ENCODE measurements at places on chromosomes 11 and 22.

- DNase-seq, result no peak
Observed at GRCh38 chr22:46931414-46931813, 169.0 kb downstream of the TBC1D22A start.

- DNase-seq, result no peak
Observed at GRCh38 chr11:44359162-44359561, 49.2 kb upstream of the ALX4 start.

GRCh38 chr22:50621356-50621880 lies 6.5 kb downstream of the ARSA start:
- peak; percentile 77 for DNase-seq

- no peak for DNase-seq
Observed at GRCh38 chr22:25645266-25645665, 80.8 kb downstream of the GRK3 start.

GRCh38 chr22:44625981-44626687 lies 75.9 kb upstream of the PRR5 start:
- peak; percentile 88 for DNase-seq

DNA sequence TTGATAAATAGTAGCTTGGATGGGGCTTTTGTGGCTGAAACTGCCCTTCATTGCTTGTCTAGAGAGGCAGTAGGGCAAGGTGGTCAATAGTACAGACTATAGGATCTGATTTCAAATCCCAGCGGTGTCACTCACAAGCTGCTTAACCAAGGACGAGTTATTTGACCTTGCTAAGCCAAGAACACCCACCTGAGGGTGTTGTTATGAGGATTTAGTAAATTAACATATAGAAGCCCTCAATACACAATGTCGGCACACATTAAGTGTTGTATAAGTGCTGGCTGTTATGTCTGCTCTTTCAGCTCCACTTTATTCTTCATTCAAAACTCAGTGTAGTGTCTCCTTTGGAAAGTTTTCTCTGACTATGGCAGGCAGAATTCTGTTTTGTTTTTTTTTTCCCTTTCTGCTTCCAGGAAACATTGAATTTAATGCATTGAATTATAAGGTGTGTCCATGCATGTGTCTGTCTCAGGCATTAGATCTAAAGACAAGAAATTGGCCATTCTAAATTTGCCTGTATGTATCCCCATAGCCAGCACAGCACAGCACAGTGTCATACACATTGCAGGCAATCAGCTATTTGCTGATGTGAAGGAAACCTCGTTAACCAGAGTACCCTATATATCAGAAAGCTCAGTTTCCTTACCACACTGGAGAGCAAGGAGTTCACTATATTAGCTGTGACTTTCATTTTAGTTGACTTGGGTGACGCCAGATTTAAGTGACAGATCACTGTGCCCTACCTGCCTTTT lies 212.1 kb downstream of the NELL1 start:
- DNase-seq, result no peak
